CD4-positive, CD25-positive, alpha-beta regulatory T cell (primary cell): ENCODE measurements at places on chromosomes 7 and 10. TPM values are rescaled to one million over a fixed set of nuclear protein-coding genes. Genes with fewer than 3 reads are reported as not detected.

HOXA10 gene
- polyA plus RNA-seq = not detected

ELFN1 gene
- polyA plus RNA-seq = not detected

VPS37D gene
- polyA plus RNA-seq = not detected

MMD2 gene
- polyA plus RNA-seq = not detected

CFAP43 gene
- not detected for polyA plus RNA-seq

GIMAP8 gene
- polyA plus RNA-seq = 30.8 TPM

POLR2J2 gene
- 2.3 TPM for polyA plus RNA-seq

GRCh38 chr10:31709028-31709427, 219.6 kb downstream of the ARHGAP12 start:
- no peak for DNase-seq

DNA sequence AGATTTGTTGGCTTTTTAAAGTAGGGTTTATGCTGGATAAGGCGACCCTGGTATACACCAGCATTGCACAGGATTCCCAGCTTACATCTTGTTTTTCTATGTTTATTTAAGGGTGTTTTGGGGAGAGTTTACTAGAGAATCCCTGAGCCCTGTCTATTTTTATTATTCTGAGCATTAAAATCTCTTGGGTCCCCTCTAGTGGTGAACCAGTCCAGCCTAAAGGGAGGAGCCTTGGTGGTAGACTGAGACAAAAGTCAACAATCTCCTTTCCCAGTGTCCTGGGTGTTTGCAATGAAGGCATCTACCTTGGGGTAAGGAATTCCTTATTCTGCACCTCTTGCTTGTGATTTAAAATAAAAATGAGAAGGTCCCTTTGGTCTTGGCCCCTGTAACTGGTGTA, 38.2 kb downstream of the ANTXRL start:
- DNase-seq = peak; percentile 9

DNA sequence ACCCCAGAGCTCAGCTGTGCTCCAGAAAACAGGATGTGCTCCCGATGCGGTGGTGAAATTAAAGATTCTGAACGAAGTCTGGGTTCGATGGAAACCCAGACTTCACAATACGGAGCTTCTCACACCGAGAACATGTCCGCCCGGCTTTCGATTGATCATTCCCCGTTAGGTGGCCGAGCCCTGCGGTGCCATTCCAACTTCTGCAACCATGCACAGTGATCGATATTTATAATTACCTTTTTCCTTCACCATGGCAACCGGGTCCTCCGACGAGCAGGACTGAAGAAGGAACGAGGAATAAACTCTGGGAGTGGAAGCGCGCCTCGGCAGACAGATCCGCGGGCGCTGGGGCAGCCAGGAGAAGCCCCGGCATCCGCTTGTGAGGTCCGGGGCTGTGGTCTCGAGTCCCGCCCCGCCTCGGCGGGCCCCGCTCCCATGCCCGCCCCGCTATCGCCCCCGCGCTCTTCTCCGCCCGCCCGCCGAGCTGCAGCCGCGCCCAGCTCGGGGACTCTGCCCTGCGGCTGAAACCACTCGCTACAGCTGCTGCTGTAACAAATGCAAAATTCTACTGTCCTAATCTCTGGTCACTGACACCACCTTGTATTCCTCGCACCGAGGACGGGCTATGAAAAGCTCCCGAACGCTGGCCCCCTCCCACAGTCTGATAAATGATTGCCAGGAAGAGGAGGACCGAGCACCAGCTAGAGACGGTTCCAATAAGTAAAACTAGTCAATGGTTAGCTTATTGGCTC, 26.2 kb downstream of the ABLIM1 start:
- DNase-seq = no peak

DNA sequence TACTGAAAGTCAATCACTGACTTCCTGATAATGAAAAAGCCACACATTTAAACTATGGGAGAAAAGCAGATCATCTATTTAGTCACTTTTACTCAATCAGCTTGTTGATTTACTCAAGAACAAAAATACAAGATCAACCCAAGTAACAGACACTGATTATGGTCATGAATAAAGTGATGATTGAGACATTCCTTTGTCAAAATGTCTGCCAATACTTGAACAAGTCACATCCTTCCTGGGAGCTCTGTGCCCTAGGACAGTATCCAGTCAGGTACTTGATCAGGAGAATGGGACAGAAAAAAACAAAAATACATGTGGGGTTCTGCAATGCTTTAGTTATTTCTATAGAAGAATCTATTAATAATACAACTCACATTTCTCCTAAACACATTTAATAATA, 150.0 kb upstream of the NEBL start:
- no peak for DNase-seq

DNA sequence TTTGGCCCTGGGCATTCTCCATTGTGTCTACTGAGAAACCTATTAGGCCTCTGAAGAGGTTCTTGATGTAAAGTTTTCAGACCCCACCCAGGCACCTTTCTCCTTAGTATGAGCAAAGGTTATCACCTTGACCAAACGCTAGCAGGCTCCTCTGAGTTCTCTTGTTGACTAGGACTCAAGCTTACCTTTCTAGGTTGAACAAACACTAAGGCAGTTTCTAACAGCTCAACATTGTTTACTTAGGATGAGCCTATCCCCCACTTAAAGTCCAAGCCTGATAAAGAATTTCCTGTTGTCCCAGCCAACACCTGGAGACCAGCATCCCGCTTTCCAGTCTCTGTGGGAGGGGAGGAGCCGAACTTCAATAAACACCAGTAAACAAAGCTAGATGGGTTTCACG, 26.3 kb upstream of the ITGB8 start:
- DNase-seq = no peak

DNA sequence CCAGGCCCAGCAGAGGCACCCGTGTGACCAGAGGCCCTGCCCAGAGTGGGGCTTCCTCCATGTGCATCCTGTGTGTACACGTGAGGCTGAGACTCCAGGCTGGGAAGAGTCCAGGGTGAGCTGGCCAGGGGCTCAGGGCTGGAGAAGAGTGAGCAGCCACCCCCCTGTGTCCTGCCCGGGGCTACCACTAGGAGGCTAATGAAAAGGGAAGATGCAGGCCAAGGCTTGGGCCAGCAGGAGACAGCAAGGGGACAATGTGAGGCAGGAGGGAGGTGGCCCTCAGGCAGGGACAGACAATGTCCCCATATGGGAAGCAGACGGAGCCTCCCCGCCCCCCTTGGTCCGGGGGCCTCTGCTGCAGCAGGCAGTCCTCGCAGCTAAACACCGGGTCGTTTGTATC, 102.0 kb downstream of the HIF1AN start:
- no peak for DNase-seq

DNA sequence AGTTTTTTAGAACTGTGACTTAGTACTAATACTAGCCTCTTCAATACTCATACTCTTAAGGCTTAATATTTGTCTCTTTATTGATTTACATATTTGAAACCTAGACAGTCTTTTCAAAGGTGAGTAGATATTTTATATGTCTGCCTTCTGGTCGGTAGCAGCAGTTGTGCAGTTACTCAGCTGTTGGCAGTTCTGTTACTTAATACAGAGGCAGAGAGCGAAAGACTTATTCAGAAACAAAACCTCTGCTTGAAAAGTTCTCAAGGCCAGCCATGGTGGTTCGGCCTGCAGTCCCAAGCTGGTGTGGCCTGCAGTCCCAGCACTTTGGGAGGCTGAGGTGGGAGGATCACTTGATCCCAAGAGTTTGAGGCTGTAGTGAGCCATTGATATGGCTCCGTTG, 84.2 kb downstream of the AUTS2 start:
- DNase-seq = no peak

DNA sequence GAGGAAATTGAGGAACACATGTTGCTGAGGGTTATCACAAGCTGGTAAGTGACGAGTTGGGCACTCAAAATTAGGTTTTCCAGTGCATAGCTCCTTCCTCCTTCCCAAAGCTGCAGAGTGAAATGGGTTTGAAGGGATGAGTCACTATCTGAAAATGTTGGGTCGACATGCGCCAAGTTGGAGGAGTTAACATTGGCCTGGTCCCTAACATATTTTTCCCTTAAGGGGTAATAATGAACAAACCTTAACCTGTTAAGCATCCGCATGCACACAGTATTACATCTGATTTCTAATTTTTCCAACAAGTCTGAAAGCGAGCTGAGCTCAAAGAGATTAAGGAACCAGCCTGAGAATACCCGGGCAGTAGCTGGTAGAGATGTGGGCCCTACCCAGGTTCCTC, 20.7 kb upstream of the TECTB start:
- DNase-seq = no peak

- DNase-seq = no peak
Observed at GRCh38 chr7:26155531-26156375, 3.8 kb downstream of the NFE2L3 start.

DNA sequence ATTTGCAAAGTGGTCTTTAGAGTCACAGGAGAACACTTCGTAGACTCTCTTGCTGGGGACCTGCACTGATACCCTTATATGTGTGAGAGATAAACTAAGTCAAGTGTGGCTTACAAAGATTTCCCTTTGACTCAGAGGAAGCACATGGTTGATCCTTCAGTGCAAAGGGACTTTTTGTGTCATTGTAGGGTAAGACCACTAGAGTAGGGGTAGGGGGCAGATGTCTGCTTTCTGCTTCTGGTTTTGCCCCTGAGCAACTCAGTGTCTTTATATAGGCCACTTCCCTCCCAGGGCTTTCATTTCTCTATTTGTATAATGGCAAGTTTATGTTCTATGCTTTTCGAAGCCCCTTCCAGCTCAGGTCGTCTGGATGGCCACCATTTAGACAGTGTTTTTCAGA, 281.7 kb downstream of the SORCS3 start:
- DNase-seq = no peak

GRCh38 chr7:23898619-23899018, 188.6 kb downstream of the STK31 start:
- no peak for DNase-seq

DNA sequence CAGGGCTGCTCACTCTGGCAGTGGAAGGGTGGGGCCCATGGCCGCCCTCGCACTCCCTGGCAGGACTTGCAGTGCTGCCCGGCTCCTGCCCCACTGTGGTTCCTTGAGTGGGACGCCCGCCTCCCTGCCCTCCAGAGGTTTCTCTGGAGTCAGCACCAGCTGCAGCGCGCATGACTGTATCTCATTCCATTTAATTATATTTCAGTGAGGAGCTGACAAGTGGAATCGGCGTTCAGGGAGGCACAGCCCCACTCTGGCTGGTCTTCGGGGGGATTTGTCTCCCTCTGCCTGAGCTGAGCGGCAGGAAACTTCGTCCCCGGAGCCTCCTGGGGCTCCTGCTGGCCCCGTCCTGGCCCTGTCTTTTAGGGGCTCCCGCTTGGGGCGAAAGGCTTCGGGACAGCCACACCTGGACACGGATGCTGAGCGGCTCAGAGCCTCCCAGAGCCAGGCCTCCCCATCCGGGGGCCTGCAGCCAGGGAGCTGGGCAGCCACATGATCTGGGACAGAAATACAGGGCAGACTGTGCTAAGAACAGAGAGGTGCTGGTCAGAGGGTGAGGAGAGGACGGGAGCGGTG, 75.3 kb upstream of the NKX6-2 start:
- DNase-seq = no peak

GRCh38 chr10:15251791-15252380, 83.4 kb upstream of the NMT2 start:
- DNase-seq = no peak

DNA sequence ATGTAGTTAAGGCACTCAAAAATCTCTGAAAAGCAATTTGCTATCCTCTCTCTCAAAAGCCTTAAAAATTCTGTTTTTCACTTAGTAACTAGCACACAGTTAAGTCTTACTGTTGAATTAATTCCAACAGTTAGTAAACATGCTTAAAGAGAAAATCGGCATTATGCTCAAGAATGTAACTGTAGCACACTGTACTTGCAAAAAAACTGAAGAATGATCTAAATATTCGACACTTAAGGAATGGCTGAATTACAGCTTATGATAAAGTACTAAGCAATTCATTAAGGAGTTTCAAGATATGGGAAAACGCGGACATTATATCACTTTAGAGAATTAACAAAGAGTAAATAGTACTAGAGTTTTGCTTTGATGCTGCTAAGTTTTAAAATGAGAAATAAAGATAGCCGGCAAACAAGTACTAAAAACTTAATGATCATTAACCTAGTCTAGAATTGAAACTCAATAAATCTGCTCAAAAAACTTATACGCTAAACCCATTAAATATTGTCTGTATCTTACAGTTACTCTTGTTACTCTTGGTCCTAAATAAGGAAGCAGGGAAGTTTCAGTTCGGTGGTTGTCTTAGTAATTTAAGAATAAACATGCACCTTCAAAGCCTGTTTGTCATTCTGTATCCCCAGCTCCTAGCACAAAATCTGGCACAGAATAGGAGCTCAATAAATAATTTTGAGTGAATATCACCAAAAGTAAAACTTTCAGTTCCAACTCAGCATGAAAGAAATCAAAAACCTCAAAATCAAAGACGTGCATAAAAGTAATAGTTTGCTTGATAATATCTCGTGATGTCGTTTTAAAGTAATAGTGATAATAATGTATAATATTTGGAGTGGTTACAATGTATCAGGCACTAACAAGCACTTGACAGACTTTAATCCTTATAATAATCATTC, 1.2 kb downstream of the TRDMT1 start:
- no peak for DNase-seq

DNA sequence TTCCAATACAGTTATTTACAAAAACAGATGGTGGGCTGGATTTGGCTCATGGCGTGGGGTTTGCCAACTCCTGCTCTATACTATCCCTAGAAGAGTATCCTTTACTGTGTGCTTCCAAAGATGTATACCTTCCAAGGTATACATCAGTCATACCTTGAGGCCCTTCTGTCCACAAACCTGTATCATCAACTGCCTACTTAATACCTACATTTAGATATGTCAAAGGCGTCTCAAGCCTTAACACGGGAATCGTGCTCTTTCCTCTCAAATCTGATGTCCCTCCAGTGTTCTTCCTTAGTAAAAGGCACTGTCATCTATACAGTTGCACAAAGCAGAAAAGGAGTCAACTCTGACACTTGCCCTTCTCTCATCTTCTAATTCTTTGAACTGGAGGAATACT, 36.9 kb downstream of the NAMPT start:
- DNase-seq = no peak

DNA sequence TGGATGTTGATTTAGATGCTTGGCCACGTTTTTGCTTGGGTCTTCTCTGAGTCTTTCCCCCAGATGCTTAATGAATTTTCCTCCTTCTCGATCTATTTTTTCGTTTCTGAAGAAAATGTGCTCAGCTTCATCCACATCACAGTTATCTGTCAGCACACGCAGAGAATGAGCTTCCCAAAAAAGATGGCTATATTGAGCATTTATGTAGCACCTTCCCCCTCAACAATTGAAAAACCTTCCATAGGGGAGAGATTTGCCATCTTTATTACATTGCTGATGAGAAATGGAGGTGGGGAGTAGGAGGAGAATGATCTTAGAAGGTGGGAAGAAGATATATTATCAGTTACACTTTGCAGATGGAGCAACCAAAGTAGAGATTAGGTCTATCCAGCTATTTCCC, 228.1 kb upstream of the PHYHIPL start:
- no peak for DNase-seq

GRCh38 chr7:102874166-102874829, 38.5 kb upstream of the LRRC17 start:
- DNase-seq = peak; percentile 86

- no peak for DNase-seq
Observed at GRCh38 chr10:19974138-19974537, 157.9 kb downstream of the PLXDC2 start.
